Mammary epithelial cell (primary cell): ENCODE measurements at places on chromosomes 13 and 19. TPM values are rescaled to one million over a fixed set of nuclear protein-coding genes. Genes with fewer than 3 reads are reported as not detected.

- DNase-seq = no peak
These were observed 9.6 kb upstream of the TNFRSF19 start for GRCh38 chr13:23560571-23561089.

DNA sequence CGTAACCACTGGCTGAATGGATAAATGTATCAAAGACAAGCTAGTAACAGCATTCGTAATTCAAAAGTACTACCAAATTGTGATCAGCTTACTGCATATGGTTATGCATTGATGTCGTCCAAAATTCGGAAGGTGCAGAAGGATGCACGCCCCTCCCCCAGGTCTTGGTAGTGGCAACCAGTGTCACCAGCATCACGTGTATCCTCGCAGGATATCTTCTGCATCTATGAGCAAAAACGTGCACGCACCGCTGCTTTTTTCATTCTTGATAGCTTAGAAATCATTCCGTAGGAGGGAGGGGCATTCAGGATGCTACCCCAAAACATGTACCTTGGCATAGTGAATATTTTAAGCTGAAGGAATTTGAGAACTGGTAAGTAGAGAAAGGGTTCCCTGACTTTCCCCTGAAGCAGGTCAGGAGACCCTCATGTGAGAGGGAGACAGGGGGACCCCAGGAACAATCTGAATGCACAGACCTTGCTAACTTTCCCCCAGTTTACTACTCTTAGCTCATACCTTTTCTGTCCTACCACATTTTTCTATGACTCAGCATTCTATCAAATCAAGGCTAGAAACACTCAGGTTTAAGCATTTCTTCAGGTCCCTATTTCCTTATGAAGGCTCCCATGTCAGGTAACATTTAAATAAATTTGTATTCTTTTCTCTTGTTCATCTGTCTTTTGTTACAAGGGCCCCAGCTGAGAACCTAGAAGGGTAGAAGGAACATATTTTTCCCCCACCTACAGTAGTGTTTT lies 61.2 kb upstream of the TM9SF2 start:
- no peak for DNase-seq

DNA sequence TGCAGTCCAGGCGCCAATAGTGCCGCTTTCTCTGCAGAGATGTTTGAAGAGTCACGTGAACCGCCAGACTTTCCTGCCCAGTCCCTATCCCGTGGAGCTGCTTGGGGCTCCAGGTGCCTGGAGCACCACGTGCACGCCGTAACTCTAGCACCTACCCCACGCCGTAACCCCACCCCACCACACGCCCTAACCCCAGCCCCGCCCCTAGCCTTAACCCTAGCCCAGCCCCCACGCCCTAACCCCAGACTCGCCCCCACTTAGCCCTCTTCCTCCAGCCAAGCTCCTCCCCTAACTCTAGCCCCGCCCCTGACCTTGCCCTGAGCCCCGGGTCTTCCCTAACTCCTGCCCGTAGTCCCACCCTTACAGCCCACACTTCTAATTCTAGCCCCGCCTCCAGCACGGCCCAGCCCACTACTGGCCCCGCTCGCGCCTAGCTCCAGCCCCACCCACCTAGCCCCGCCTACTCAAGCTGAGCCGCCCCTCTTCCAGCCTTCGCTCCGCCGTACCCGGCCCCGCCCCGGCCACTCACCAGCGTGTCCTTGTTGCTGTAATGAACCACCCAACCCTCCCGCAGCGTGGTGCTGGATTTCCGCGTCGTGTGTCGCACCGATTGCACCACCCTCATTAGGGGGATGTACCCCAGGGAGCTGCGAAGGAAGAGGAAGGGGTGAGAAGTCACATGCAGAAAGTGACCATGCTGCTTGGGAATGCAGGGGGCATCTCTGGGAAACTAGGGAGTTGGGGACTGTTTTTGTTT lies 19.5 kb downstream of the PRKD2 start:
- DNase-seq = no peak

GRCh38 chr13:70430256-70430655 lies 322.0 kb upstream of the KLHL1 start:
- no peak for DNase-seq

DNA sequence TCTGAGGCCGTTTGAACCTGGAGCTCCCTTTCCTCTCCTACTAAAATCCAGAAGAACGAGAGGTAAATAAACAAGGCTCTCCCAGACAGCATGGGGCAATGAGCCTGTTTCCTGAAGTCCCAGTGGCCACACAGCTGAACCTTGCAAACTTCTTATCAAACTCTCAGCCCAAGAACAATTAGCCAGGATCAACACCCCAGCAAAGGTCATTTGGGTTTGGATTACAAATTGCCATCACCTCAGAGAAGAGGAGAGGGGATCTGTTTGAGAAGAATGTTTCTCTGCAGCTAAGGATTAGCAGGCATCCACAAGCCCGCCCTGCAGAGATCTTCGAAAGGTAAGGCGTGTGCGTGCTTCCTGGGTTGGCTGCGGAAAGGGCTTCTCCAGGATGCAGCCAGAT lies 201.9 kb upstream of the SOX1 start:
- DNase-seq = no peak

DNA sequence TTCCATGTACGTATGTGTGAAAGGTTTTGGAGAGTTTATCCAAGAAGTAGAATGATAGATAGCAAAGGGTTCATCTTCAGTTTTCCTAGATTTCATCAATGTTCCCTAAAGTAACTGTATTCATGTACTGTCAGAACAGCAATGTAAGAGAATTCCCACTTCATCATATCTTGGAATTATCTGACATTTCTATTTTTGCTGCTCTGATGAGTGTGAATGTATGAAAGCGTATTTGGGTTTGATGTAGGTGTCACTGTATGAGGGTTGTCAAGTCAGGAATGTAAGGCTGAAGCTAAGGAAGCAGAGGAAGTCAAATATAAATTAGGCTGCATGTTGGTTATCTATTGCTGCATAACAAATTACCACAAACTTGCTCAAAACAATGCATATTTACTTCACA lies 7.2 kb upstream of the KATNAL1 start:
- DNase-seq = no peak

DNA sequence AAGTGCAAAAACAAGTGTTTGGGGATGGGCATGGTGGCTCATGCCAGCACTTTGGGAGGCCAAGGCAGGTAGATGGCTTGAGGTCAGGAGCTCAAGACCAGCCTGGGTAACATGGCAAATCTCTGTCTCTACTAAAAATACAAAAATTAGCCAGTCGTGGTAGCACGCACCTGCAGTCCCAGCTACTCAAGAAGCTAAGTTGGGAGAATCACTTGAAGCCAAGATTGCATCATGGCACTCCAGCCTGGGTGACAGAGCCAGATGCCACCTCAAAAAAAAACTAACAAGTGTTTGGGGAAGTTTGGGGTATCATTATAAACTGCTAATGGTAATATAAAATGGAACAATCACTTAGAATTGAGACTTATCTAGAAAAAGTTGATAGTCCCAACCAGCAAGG lies 24.6 kb downstream of the XPO4 start:
- no peak for DNase-seq

- peak; percentile 5 for DNase-seq
These were observed 53.6 kb upstream of the FARP1 start for GRCh38 chr13:98089246-98089645.

DNA sequence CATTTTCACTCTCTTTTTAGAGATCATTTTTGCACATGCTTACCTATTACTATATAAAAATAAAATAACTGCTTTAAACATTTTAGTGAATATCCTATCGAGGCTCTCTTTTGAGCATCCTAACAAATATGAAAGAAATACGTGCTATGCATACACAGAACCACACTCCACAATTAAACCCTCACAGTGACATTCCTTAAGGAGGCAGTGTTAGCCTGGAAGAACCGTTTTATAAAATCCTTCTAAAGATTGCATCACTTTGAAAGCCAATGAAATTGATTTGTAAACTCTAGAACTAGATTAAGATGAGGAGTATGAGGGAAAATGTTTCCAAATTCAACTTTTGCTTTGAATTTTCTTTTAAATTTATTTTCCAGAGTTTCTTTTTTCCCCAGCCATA lies 11.1 kb upstream of the ENOX1 start:
- DNase-seq = no peak

- no peak for DNase-seq
These were observed 33.6 kb downstream of the GJA3 start for GRCh38 chr13:20127262-20127561.

GRCh38 chr19:15185188-15185587 lies 15.6 kb downstream of the NOTCH3 start:
- DNase-seq = no peak

DNA sequence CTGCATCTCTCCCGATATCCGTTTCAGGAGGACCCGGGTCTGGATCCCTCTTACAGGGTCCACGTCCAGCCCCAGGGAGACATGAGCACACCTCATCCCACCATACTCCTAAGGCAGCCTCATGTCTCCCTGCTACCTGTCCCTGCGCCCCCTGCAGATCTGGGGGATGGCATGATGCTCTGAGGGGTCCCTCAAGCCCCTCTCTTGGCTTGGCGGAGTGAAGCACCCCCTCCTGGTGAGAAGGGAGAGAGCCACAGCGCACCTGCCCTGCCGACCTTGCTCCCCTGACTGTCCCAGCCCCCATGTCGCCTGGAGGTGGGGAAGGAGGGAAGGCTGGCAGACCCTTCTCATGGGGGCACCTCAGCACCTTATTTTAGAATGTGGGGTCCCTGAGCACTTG lies 21.5 kb upstream of the ARHGEF7 start:
- no peak for DNase-seq

GRCh38 chr19:13208672-13209483 lies 58.7 kb downstream of the IER2 start:
- DNase-seq = no peak

DNA sequence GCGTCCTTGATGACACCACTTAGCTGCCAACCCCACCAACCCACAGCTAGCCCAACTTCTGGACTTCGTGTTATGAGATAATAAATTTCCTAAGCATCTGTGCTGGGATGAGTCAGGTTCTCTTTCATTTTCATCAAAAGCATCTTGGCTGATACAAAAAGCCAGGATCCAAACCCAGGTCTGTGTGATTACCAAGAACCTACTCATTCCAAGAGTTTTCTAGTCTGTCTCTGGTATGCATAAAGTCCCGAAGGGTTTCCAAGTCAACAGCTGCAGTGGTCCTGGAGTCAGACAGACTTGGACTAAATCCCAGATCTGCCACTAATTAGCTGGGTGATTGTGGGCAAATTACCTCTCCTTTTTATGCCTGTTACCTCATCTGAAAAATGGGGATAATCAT lies 55.5 kb upstream of the SERP2 start:
- DNase-seq = no peak

GRCh38 chr19:33767898-33768413 lies 28.7 kb upstream of the KCTD15 start:
- DNase-seq = no peak

DNA sequence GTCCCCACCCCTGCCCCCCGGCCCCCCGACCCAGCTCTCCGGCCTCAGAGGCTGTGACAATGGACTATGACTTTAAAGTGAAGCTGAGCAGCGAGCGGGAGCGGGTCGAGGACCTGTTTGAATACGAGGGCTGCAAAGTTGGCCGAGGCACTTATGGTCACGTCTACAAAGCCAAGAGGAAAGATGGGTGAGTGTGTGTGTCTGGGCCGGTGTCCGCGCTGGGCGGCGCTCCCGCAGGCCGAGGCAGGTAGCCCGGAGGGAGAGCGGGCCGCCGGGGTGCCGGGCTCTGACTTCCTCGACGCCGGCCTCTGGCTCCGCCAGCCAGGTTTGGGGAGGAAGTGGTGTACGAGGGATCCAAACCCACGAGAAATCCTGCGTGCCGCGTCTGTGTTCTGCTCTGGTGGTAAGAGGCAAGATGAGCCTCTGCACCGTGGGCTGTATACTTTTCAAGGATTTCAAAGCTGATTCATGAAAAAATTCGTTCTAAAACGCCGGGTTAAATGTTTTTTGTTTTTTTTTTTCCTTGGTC lies 718 bp downstream of the CDK8 start:
- peak; percentile 71 for DNase-seq

DNA sequence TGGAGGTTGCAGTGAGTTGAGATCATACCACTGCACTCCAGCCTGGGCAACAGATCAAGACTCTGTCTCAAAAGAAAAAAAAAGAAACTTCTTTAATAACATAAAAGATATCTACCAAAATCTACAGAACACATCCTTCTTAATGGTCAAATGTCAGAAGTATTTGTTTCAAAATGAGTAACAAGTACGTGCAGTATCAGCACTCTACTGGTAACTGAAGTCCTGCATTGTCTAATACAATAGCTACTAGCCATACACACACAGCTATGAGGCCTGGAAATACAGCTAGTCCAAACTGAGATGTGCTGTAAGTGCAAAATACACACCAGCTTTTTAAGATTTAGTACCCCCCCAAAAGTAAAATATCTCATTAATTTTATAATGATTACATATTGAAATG lies 88.1 kb downstream of the TSC22D1 start:
- DNase-seq = no peak

GRCh38 chr13:20754009-20754408 lies 19.8 kb downstream of the EEF1AKMT1 start:
- DNase-seq = no peak

DNA sequence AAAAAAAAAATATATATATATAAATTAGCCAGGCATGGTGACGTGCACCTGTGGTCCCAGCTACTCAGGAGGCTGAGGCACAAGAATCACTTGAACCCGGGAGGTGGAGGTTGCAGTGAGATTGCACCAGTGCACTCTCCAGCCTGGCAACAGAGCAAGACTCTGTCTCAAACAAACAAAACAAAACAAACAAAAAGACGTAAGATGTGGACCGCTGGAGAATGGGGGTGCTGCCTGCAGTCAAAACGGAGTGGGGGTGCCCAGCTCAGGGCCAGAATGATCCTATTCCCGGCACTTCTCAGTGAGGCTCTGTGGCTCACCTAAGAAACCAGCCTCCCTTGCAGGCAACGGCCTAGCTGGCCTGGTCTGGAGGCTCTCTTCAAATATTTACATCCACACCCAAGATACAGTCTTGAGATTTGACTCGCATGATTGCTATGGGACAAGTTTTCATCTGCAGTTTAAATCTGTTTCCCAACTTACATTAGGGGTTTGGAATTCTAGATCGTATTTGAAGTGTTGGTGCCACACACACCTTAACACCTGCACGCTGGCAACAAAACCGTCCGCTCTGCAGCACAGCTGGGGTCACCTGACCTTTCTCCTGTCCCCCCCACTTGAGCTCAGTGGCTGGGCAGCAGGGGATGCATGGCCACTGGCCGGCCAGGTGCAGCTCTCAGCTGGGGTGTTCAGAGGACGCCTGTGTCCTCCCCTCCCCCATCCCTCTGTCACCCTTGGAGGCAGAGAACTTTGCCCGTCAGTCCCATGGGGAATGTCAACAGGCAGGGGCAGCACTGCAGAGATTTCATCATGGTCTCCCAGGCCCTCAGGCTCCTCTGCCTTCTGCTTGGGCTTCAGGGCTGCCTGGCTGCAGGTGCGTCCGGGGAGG lies at the start of gene F7:
Gene F7, plus strand, starts transcription at position 760 of the 889 bp plus-strand sequence. Its CDS starts 51 bp downstream, at position 811.
- no peak for DNase-seq

DNA sequence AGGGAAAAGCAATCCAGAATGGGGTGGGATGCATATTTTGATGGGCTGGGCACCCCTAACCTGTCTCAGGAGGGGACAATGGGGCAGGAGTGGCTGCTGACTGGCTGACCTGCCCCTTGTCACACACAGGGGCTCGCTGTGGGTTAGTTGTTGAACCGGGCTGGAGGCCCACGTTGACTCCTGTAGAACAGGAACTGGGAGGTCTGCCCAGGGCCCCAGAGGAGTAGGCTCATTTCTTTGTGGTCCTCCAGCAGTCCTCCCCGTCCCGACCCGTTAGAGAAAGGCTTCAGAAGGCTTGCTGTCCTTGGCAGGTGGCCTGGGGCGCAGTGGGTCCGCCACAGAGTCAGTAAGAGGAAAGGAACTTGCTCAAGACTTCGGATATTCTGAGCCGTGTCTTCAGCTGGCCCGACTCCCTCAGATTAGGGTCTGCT lies 70.1 kb downstream of the COL4A1 start:
- DNase-seq = no peak

GRCh38 chr19:28472843-28473242 lies 740.1 kb downstream of the UQCRFS1 start:
- DNase-seq = no peak

The IZUMO4 gene
- total RNA-seq = 1.2 TPM

The KHSRP gene
- total RNA-seq = 90.5 TPM

The TBXA2R gene
- not detected in 2 replicates for total RNA-seq

The FZR1 gene
- 41.6 and 55.0 TPM in 2 replicates for total RNA-seq
